ENCODE measurements at places on chromosomes 5 and 9.

DNA sequence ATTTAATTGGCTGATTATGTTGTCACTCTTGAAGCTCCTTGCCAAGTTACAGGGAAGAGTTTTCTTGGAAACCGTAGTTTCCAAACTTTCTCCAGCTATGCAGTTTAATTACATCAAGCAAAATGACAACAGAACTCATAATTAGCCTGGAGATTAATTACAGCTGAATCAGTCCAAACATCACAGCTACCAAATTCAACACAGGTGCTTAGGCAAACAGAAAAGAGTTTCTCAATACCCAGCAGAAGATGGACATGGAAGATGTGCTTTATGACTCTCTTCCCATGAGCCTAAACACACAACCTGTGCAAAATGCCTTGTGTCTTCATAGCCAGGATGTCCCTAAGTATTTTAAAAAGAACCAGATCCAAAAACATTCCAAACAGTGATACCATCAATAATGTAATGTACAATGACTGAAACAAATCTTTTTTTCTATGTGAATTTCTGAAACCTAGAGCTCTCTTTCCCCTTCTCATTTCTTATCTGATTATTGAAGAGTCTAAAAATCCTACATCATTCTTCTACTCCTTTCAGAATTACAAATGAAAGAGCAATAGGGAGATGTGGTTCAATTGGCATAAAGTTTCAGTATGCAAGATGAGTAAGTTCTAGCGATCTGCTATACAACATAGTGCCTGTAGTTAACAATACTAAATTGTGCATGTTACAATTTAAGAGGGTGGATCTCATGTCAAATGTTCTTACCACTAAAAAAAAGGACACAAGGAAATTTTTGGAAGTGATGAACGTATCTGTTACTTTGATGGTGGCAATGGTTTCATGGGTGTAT, 124.3 kb downstream of the RASEF start:
- no peak for DNase-seq

DNA sequence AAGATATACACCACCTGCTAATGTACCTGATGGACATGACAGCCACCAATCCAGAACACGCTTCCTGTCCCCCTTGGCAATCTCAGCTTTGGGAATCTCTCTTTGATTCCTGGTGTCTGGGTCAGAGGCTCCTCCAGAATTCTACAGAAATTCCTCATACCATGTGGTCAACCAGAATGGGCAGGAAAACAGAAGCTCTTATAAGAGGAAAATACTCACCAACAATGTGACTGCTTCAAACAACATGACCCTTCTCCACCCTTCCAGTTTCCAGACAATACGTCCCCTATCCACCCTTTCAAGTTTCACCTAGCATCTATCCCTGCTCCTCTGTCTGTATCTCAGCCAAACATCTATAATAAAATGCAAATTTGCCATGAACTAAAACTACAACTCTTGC, 247.2 kb downstream of the DENND1A start:
- DNase-seq = no peak

GRCh38 chr5:170192829-170193228, 40.0 kb upstream of the C5orf58 start:
- DNase-seq = no peak

DNA sequence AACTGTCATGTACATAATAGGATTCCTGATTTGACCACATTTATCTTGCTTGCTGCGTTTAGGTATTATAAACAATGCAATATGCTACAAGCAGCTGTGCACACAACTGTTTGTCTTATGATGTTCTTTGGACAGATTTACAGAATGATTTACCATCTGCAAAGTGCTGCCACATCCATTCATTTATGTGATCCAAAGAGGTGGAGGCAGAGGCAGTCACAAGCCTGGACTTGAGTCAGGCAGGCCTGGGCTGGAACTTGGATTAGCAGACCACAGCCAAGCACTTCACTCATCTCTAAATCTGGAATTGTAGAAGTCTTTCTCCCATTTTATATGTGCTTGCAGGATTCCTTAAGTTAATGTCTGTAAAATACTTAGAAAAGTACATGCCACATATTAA, 149.0 kb downstream of the INSYN2B start:
- no peak for DNase-seq

- DNase-seq = peak; percentile 85
Observed at GRCh38 chr9:132169672-132170392, 8.0 kb downstream of the NTNG2 start.

DNA sequence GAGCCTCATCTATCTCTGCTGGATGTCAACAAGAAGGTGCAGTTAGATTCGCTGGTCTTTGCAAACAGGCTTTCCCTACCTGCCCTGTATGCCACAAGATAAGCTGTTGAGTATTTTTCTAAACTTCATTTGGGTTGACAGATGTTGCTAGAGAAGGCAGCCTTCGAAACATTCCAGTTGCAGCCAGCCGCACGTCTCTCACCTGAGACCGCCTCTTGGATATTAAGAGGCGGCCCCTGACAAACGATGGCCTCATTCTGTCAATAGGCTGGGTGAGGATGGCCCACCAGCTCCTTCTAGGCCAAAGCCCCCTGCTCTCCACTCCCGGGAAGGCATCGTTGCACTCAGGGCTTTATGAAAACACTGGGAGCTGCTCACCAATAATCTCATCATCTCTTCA, 181.6 kb downstream of the DAB2IP start:
- DNase-seq = peak; percentile 16

GRCh38 chr9:84819491-84819991, 150.0 kb downstream of the NTRK2 start:
- no peak for DNase-seq

DNA sequence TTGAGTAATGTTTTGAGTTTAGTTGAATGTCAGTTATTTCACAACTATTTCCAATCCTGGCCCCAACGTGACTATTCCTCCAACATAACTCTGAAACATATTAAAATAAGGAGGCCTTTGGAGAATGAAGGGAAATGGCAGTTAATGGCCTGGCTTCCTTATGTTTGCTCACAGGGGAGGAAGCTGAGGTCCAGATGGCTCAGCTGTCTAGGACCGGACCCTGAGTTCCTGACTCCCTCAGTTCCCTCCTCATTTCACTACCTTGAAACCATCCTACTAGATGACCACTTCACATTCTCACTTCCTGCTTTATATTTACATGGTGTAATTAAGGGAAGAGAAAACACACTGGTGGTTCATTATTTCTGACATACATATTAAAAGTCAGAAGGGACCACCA, 6.6 kb downstream of the OTULINL start:
- no peak for DNase-seq

GRCh38 chr9:37340961-37341360, 81.5 kb upstream of the GRHPR start:
- no peak for DNase-seq

GRCh38 chr9:70668751-70669150, 254.3 kb upstream of the KLF9 start:
- no peak for DNase-seq

DNA sequence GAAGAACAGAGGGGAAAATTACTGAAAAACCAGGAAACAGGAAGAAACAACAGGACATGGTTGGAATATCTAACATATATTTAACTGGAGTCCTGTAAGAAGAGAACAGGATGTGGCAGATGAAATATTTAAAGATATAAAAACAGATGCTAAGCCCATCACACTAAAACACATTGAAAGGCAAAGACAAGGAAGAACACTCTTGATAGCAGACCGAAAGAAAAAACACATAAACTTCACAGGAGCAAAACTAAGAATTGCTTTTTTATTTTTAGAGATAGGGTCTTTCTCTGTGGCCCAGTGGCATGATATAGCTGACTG, 324.4 kb upstream of the ARRDC3 start:
- no peak for DNase-seq

GRCh38 chr5:126852091-126852571, 75.2 kb downstream of the LMNB1 start:
- DNase-seq = no peak

DNA sequence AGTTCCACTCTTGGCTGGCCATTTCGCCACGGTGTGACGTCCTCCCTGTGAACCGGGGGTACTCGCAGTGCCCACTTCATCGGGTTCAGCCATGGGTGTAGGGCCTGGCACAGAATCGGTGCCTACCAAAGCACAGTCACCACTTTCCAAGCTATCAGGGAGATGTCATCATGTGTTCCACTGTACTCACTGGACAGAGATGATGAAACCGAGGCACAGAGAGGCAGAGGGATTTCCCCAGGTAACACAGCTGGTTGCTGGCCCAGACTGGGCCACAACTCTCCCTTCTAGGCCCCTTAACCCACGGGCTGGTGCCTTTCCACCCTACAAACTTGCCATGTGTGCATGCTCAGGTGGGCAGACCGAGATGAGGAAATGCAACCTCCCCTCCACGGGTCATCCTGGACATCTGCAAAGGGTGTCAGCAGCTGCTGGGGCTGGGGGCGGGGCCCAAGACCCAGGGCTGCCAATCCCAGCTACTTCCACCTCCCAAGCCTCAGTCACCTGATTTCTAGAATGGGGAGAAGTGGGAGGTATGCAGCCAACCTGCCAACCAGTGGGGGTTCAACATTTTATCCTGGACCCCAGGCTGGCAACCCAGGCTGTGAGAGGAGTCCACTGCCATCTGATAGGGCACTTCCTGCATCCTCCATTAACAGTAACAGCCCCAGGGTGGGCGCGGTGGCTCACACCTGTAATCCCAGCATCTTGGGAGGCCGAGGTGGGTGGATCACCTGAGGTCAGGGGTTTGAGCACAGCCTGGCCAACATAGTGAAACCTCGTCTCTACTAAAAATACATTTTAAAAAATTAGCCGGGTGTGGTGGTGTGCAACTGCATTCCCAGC, 893 bp upstream of the SH2D3C start:
- DNase-seq = no peak

GRCh38 chr9:14087576-14087975, 226.4 kb downstream of the NFIB start:
- DNase-seq = no peak

DNA sequence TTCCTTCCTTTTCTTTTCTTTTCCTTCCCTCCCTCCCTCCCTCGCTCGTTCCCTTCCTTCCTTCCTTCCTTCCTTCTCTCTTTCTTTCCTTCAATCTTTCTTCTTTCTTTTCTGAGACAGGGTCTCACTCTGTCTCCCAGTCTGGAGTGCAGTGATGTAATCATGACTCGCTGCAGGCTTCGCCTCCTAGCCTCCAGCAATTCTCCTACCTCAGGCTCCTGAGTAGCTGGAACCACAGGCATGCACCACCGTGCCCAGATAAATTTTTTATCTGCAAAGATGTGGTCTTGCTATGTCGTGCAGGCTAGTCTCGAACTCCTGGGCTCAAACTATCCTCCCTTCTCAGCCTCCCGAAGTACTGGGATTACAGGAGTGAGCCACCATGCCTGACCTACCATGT, 81.4 kb downstream of the SPATA31C2 start:
- DNase-seq = no peak

DNA sequence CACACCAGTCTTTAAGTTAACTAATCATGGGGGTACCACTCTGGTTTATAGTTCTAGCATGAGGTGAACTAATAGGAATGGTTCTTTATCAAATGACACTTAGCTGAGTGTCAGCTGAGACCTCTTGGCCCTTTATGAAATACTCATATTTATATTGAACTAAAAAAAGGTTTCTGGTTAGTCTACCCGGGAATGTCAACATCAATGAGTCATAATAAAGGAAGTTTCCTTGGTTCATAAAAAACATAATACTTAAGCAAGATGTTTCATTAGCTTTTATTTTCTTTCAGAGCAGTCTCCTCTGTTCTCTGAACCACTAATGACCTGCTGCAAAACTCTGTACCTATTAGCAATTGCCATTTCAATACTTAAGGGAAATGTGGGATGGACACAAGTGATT, 13.7 kb downstream of the DAB2 start:
- no peak for DNase-seq

DNA sequence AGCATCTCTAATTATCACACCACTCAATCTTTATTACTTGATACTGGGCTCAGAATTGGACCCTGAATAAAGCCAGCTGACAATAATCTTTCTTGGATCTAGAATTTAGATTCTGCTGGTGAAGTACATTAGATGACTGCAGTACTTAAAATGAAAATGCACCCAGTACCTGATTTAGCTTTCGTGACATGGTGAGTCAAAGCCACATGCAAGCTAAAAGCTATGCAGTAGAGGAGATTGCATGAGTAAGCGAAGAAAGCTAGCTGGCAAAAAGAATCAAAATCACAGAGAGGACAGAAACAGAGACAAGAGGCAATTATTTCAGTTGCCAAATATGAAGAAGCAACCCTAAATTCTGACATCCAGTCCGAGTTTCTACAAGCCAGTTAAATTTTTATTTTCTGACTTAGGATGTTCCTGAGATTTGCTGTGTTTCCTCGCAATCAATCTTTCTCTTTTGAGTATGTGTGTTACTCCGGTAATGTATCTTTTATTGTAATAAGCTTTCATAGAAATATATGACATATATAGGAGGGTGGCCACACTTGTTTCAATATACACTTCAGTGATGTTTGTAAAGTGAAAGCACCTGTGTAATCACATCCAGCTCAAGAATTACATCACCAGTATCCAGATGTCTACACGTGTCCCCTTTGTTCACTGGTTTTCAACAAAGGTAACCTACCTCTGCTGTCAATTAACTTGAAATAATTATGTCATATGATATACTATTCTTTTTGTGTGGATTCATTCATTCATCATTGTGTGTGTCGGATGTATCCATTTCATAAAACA, 101.7 kb downstream of the CDH18 start:
- no peak for DNase-seq

GRCh38 chr5:5560016-5560415, 137.5 kb downstream of the ICE1 start:
- DNase-seq = no peak

DNA sequence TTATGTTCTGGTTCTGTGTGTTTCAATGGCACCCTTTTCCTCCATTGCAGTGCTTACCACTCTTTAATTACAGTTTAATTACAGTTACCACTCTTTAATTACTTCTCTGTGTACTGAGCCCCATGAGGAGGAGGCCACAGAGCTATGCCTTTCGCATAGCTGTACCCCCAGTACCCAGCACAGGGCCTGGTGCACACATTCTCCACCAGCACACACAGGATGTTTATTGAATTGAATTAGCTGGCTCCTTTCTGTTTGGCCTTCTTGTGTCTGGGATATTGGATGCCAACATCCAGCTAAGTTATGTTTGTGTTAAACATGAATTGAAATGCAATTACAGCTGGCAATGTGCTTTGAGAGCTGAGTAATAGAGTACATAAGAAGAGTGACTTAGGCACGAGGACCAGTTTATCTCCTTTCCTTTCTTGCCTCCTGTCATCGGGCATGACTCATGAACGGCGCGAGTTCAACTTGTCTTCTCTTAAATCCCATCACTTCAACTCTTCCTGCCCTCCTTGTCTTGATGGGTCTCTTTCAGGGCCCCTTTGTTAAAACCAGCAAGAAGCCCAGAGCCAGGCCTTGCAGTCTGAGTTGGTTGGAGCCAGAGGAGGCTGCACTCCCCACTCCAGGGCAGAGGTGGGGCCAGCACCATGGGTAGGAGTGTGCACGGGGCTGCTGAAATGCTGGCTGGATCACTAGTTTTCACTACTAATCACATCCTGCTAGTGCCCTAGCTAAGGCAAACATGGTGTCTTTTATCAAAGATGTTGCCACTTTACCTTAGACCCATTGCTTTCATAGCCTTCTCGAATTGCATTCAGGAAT, 37.4 kb downstream of the MVB12B start:
- no peak for DNase-seq

- DNase-seq = no peak
Observed at GRCh38 chr9:129072171-129072570, 8.7 kb upstream of the DOLPP1 start.

GRCh38 chr5:78638423-78638822, 10.1 kb downstream of the LHFPL2 start:
- DNase-seq = no peak

Measured in WERI-Rb-1 (cell line).